ENCODE measurements at places on chromosomes 6 and 20.
A peak's percentile ranks its signal among the peaks of the same experiment; 100 is the strongest.

DNA sequence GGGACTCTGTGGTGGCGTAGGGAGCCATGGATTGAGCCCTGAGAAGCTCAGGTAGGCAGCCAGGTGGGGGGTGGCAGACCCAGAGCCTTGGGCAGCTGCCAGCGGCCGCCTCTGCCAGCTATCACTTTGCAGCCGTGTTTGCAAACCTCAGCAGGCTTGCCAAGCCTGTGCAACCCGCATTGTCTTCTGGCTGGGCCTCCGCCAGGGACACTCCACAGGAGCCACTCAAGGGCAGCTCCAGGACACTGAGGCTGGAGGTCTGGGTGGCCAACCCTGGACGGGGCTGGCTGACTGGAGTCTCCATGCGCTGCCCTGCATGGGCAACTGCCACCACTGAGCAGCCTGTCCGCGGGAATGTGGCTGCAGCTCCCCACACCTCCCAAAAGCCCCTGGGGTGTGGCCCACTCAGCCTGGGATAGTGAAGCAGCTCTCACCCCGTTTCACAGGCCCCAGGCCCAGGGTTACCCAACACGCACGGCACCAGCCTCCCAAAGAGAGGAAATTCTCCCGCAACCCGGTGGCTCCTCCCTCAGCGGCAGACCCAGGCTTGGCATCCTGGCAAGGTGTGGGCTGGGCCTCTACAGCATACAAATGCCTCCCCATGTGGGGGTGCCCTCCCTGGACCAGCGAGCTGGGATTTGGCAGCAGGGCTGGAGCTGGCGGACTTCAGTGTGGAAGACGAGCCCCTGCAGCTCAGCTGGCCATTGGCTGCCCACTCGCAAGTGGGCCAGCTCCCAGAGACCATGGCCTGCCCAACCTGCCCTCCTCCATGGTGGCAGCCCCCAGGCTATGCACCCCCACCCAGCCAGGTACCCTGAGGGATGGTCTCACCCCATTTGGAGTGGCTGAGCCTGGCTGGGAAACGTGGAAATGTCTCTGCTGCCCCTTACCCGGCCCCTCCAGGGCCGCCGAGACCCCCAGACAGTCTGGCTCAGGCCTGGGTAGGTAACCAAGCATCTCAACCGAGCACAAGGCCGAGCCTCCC is 2.9 kb downstream of the CHRNA4 start:
- H3K36me3 ChIP-seq, result no peaks in the 10 kb centered on the region
- H3K27me3 ChIP-seq, result no peaks in the 10 kb centered on the region

DNA sequence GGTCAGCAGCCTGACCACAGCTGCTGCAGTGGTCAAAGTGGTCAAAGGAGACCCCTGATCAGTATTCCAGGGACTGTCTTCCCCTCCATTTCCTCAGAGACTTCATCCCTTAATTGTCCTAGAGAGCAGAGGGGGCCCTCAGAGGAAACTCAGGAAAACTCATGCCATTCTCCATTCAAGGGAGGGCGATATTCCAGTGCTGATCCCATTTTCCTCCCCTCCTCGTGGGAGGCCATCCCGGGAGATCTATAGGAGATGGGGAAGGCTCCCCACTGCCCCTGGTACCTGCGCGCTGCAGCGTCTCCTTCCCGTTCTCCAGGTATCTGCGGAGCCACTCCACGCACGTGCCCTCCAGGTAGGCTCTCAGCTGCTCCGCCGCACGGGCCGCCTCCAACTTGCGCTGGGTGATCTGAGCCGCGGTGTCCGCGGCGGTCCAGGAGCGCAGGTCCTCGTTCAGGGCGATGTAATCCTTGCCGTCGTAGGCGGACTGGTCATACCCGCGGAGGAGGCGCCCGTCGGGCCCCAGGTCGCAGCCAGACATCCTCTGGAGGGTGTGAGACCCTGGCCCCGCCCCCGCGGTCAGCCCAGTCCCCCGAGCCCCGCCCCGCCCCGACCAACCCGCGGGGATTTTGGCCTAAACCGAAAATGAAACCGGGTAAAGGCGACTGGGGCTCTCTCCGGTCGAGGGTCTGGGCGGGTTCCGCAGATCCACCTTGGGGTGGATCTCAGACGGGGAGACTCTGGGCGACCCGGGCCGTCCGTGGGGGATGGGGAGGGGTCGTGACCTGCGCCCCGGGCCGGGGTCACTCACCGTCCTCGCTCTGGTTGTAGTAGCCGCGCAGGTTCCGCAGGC is 878 bp downstream of the HLA-C start:
- H3K4me3 ChIP-seq, result peak overlapping the region; percentile 83
- peaks cover 33% of the 10 kb centered on the region for H3K36me3 ChIP-seq
- peaks cover 41% of the 10 kb centered on the region for H3K4me1 ChIP-seq
- peak; percentile 47 for DNase-seq
- peak overlapping the region; percentile 99 for H3K27ac ChIP-seq
- no peaks in the 10 kb centered on the region for H3K27me3 ChIP-seq

DNA sequence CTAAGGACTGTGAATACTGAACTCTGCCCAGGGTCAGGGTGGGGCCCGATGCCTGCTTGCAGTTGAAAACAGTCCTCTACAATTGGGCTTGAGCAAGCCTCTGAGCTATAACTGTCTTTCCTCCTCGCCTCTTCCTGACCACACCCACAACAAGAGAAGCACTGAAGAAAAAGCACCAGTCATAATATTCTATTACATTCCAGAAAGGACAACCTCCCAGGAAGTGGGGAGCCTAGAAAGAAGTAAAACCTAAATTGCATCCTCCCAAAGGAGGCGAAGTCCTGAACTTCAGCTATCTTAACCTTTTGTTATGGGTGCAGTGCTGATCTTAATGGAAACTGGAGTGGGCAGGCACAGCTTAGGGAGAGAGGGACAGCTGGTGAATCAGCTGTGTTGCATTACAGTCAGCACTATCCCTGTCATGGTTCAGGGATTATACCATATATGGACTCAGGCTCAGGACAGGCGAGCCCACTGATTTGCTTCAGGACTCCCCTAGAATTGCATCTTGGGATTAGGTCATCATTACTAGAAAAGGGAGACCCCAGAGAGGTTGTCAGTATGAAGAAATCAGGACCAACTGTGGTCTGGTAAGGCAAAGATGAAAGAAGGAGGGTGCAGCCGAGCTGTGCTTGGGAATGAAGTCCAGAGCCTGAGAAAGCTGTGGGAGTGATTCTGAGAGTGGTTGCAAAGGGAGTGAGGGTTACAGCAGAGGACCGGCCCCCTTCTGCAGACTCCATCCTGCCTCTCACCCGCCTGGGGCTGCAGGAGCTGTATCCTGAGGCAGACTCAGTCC is 18.3 kb upstream of the TRAM2 start:
- no peak overlapping the region for H3K4me3 ChIP-seq
- no peak overlapping the region for H3K27ac ChIP-seq
- H3K27me3 ChIP-seq, result no peaks in the 10 kb centered on the region
- no peak for DNase-seq
- no peaks in the 10 kb centered on the region for H3K36me3 ChIP-seq

DNA sequence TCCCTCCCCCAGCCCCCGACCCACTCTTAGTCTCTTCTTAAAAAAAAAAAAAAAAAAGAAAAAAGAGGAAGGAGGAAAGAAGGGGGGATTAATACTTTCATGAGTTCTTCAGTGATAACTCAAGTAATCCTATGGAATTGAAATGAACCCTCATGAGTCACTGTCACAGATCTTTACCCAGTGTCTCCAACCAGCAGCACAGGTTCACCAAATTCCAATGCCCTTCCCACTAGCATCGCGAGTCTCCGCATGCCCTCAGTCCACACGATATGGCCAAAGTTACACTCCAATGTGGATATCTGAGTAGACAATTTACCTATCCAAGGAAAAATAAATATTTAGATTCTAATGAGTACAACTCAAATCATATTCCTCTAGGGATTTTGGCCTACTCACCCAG is 74.5 kb downstream of the MDN1 start:
- peaks cover 3% of the 10 kb centered on the region for H3K36me3 ChIP-seq
- DNase-seq, result no peak
- H3K4me3 ChIP-seq, result no peak overlapping the region
- H3K27ac ChIP-seq, result no peak overlapping the region
- no peaks in the 10 kb centered on the region for H3K27me3 ChIP-seq
- no peaks in the 10 kb centered on the region for H3K4me1 ChIP-seq

GRCh38 chr6:156978948-156979347 is 201.8 kb downstream of the ARID1B start:
- no peaks in the 10 kb centered on the region for H3K4me1 ChIP-seq
- no peaks in the 10 kb centered on the region for H3K27me3 ChIP-seq
- no peak overlapping the region for H3K27ac ChIP-seq
- no peaks in the 10 kb centered on the region for H3K36me3 ChIP-seq
- H3K4me3 ChIP-seq, result no peak overlapping the region
